ENCODE measurements at places on chromosomes 4 and X.

DNA sequence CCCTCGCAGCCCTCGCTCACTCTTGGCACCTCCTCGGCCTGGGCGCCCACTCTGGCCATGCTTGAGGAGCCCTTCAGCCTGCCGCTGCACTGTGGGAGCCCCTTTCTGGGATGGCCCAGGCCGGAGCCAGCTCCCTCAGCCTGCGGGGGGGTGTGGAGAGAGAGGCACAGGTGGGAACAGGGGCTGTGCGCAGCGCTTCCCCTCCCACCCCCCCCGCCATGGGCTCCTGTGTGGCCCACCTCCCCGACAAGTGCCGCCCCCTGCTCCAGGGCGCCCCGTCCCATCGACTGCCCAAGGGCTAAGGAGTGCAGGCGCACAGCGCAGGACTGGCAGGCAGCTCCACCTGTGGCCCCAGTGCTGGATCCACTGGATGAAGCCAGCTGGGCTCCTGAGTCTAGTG lies 220.2 kb downstream of the STPG2 start:
- no peak for DNase-seq

- no peak for DNase-seq
These were observed 20.5 kb downstream of the SLC25A5 start for GRCh38 chrX:119488749-119489148.

- no peak for DNase-seq
These were observed 1.8 kb downstream of the WWC2 start for GRCh38 chr4:183100827-183101226.

DNA sequence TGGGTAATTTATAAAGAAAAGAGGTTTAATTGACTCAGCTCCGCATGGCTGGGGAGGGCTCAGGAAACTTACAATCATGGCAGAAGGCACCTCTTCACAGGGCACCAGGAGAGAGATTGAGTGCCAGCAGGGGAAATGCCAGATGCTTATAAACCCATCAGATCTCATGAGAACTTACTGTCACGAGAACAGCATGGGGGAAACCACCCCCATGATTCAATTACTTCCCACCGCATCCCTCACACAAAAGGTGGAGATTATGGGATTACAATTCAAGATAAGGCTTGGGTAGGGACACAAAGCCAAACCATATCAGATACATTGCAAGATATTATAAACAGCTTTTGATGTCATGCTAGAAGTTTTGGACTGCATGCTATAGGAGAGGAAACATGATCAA lies 204.3 kb downstream of the VEGFC start:
- DNase-seq = no peak

DNA sequence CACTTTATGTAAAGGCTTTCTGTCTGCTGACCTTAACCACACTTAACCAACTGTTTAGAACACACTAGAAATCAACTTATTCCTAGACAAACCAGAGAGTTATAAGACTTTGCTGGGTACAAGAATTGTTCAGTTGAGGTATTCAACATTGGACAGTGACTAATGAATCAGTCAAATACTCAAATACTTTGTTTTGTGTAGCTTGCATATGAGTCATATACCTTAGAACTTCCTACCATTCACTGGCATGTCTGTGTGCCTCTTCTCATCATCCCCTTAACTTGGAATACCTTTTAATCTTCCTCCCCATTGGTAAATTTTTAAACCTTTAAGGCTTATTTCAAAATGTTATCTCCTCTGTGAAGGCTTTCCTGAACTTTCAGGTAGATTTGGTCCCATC lies 708.8 kb upstream of the GRIA3 start:
- no peak for DNase-seq

DNA sequence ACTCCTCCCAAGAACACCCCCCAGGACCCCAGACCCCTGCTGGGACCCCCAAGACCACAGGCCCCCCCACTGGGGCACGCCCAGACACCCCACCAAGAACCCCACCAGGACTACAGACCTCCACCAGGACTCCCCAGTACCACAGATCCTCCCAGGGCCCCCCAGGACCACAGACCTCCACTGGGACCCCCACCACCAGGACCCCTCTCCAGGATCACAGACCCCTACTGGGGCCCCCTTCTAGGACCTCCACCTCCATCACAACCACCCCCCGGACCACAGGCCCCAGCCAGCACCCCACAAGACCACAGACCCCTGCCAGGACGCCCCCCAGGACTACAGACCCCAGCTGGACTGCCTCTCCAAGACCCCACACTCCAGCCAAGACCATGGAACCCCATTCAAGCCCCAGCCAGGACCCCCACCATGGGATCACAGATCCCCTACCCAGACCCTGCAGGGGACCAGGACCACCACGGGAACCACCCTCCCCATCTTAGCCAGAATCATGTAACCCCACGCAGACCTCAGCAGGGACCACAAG lies 855 bp upstream of the DHRSX start:
- no peak for DNase-seq

DNA sequence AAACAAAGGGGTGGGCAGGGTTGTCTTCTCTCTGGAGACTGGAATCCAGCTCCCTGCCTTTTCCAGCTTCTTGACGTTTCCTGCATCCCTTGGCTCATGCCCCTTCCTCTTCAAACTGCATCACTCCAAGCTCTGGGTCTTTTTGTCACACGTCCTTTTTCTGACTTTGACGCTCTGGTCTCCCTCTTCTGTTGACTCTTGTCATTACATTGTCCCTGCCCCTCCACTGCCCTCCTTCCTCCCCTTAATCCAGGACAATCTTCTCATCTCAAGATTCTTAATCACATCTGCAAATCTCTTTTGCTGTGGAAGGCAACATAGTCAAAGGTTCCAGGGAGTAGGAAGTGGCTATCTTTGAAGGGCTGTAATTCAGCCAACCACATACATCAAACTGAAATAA lies 178.3 kb downstream of the TMA16 start:
- no peak for DNase-seq

GRCh38 chrX:113330416-113330815 lies 489.8 kb upstream of the AMOT start:
- DNase-seq = no peak

DNA sequence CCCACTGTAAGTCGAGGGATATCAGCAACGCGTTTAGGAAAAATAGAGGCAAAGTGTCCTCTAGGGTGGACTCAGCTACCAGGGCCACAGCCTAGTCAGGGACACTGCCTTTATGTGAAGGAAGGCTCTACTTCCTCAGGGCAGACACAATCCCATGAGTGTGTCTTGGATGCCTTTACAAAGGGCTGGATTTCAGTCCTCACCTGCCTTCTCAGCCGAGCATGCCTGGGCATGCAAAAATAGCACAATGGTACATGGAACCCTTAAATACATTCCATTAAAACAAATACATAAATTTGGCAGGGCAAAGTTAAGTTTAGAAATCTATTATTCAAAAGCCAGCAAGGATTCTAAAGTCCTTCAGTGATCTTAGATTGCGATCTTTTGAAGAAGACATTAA lies 51.1 kb downstream of the DMD start:
- no peak for DNase-seq

DNA sequence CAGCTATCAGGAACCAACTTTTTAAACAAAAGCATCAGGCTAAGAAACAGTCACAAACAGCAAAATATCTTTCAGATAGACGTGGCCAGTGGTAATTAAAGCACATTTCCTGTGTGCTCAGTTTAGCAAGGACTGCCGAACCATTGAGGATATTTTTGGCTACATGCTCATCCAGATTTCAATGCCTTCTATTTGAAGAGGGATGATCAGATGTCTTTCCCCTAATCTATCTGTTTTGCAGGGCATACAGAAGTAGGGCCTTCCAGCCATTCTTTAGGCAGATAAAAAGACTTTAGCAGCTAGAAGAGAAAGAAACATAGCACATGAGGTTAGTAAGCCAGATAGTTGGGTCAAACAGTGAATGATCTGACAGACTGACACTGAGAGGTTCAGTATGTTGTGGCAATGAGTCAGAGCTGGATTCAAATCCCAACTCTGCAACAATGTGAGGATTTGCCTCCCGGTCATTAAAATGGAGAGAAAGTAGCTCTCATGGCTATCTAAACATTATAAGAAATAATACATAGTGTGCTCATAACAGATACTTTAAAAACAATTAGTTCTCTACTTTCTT lies 100.0 kb upstream of the PRKG2 start:
- DNase-seq = no peak

- DNase-seq = no peak
These were observed 138.7 kb downstream of the AFAP1 start for GRCh38 chr4:7801001-7801400.

DNA sequence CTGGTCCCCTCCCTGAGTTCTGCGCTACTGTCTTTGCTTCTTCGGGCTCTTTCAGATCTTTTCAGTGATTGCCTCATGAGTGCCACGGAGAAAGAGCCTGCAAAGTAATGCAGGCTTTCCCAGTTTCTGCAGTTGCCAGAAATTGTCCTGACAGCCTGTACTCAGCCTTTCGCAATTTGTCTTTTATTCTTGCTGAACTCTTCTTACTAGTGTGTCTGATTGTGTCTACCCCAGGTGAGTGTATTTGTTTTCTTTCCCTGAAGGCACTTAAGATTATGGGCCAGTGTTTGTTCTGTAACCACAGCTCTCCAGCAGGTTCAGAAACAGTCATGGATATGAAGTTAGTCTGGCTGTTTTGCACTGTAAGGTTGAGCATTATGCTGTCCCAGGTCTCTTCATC lies 47.1 kb downstream of the FAM193A start:
- no peak for DNase-seq

- DNase-seq = no peak
These were observed 297.4 kb upstream of the SFRP2 start for GRCh38 chr4:154086247-154086646.

GRCh38 chrX:68719181-68719903 lies 71.9 kb downstream of the STARD8 start:
- DNase-seq = no peak

DNA sequence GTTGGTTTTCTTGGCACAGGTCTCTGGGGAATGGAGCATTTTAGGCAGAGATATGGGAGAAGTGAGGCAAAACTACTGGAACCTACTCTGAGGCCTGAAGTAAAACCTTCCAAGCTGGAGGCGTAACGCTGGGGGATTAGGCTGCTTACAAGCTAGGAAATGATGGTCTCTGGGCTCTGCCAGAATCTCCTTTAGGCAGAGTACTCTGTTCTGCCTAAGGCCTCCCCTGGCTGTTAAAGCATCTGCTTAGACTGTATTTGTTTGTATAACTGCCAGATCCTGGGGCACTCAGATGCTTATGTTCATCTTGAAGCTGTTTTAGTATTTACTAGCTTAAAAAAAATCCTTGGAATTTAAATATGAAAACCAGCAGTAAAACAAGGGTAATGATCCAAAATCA lies 822.2 kb downstream of the RPA4 start:
- DNase-seq = no peak

GRCh38 chr4:81179326-81179725 lies 35.7 kb downstream of the PRKG2 start:
- DNase-seq = no peak

- no peak for DNase-seq
These were observed 199.7 kb upstream of the MAMLD1 start for GRCh38 chrX:150163221-150163930.

DNA sequence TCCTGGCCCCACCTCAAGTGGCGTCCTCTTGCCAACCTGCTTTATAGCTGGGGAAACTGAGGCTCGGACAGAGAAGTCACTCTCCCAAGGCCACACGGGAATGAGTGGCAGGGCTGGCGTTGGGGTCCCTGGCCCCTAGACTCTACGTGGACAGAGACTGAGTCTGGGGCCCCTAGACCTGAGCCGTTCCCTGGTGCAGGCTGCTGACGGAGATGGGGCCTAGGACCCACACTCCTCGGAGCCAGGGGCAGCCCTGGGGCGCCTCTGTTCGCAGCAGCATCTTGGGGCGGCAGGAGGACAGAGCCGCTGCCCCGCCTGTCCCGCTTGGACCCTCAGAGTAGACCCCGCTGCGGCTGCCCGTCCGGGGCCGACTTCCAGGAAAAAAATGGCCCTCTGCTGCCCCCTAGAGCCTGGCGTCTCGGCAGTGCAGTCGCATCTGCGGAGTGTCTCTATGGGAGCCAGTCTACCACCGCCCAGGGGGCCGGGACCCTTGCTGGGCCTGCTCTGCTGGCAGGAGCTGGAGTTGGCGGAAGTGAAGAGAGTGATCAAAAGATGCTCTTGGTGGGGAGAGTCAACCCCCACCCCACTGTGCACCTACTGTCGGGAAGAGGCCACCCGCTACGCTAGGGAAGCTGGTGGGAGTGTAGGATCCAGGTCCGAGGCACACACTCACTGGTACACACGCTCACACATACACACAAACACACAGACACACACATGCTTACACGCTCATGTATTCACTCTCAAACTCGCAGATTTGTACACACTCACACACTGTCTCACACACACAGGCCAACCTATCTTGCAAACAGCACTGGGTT lies 220.1 kb downstream of the AFAP1 start:
- DNase-seq = no peak

DNA sequence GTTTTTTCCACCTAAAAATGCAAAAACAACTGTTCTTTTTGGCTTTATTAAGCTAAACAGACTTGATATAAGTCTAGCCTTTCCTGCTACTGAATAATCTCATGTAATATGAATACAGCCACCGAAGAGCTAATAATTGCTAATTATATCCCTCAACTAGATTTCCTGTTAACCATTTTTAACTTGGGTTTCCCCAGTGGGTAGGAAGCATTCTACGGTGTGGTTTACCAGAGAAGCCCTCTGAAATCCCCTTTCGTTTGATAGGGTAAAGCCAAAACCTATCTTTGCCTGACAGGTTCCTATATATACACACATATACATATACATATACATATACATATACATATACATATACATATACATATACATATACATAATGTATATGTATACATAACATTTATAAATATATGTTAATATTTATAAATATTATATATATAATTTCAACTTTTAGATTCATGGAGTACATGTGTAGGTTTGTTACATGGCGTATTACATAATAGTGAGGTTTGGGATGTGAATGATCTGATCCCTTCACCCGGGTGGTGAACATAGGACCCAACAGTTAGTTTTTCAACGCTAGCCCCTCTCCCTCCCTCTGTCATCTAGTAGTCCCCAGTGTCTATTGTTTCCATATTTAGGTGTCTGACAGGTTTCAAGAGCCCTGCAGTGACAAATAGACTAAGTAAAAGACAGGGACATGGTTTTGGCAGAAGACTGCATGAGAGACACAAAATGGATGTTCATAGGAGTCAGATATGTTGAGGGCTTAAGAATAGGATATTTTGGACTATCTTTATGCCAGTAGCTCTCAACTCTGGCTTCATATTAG lies 62.4 kb downstream of the ATXN3L start:
- DNase-seq = no peak

GRCh38 chr4:140158365-140159030 lies 4.5 kb upstream of the MAML3 start:
- no peak for DNase-seq

DNA sequence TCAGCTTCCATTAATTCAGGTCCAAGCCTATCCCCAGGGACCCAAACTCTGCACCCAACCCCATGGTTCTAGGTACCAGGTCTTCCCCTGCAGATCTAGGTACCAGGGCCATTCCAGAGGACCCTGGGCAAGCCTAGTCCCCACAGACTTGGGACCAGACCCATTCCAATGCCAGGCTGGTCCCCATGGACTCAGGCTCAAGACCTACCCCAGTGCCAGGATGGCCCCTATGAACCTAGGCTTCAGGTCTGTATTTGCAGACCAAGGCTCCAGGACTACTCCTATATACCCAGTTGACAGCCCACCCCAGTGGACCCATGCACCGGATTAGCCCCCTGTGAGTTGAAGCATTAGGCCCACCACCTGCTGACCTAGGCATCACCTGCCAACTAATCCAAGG lies 8.9 kb downstream of the MTHFD2L start:
- no peak for DNase-seq

GRCh38 chr4:16265820-16266219 lies 39.5 kb upstream of the TAPT1 start:
- DNase-seq = no peak
